Suppressor macrophage treated with lipopolysaccharide for 1 hour (primary cell): ENCODE measurements at places on chromosomes 5 and 9.

DNA sequence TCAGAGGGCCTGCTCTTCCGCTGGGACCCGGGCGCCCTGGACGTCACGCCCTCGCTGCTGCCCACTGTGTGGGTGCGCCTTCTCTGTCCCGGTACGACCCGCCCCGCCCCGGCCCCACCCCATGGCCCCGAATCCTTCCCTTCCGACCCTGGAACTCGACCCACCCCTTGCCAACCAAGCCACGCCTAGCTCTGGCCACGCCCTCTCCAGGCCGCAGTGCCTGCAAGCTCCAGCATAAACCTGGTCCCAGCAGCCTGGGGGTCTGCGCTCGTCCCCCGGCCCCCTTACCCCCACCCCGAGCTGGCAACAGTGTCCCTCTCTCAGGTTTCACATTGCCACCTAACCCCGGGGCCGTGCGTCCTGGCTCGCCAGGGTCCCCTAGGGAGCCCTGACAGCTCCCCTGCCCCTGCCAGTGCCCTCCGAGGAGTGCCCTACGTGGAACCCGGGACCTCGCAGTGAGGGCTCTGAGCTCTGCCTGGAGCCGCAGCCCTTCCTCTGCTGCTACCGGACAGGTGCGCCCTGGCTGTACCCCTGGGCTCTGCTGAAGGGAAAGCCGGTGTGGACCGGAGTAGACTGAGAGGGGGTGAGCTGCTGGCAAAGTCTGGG, 3.4 kb downstream of the ADGRD2 start:
- DNase-seq = peak; percentile 47

DNA sequence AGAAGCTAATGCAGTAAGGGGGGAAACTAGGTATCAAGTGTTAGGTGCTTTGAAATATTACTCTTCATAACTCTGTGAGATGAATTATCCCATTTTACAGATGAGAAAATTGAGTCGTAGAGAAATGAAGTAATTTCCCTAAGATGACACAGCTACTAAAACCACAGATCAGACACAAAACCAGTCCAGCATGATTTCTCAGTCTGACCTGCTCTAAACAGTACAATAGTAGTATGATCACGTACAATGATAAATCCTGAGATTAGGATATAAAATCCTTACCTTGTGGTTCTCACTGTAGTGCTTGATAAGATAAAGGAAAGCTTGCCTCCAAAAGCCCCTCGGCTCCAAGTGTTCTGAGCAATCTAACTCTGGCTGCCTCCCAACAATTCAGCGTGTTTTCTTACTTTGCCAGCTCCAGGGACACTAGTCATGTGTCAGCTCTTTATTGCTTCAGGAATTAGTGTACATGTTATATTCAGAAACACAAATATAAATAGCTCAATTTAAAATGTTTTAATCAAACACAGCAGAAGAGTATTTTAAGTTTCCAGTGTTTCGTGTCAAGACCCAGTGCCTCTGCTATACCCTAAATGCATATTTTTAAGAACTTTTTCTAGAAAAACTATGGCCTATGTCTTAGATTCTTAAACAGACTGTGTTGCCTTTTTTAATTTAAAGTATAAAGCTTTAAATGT, 243.6 kb downstream of the DENND1A start:
- DNase-seq = no peak

DNA sequence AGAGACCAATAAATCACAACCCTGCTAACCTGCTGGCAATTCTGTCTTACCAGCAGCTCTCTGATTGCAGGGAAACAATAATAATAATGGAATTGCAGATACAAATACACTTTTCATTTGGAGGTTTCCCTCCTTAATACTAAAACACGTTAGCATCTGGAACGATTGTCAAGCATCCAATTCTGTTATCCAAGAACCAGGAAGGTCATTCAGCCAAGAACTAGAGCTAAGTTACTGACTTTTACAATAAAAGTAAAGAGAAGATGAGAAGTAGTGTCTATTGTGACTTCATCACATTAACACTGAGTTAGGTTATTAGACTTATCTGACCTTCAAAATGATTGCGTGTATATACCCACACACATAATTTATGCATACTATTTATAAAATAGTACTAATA, 335.6 kb downstream of the BRINP1 start:
- no peak for DNase-seq

GRCh38 chr9:129237164-129237611, 59.1 kb upstream of the IER5L start:
- peak; percentile 77 for DNase-seq

GRCh38 chr9:34500623-34501267, 22.0 kb downstream of the ENHO start:
- DNase-seq = peak; percentile 69

DNA sequence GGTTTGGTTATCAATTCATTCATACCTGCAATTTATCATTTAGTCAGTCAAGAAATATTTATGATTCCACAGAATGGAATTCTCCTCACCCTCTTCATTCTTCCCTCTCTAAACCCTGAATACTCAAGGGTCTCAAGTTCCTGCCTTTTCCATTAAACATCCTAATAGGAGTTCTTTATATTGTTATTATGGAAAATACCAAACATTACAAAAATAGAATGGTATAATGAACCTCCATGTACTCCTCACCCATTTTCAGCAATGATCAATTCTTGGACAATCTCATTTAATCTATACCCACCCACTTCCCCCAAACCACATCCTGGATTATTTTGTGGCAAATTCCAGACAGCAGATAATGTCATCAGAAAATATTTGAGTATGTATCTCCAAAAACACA, 74.5 kb downstream of the ADAMTS12 start:
- DNase-seq = no peak

DNA sequence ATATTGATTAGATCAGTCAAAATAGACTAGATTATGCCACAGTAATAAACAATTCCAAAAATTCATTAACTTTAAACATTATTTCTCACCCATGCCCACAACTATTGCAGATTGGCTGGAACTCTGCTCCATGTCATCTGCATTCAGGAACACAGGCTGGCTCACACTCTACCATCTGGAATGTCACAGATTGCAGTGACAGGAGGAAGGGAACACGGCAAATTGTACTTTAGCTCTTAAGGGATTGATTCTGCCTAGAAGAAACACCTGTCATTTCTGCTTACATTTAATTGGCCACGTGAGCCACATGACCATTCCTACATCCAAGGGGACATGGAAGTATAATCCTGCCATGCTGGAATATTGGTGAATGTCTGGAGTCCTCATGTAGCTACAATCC, 54.4 kb downstream of the ATPSCKMT start:
- DNase-seq = no peak

GRCh38 chr9:97848215-97848479, 4.9 kb upstream of the FOXE1 start:
- DNase-seq = no peak

- no peak for DNase-seq
Observed at GRCh38 chr5:17477573-17478265, 20.3 kb upstream of the TAF11L2 start.
